ENCODE measurements at places on chromosomes 2 and 18. TPM values are rescaled to one million over a fixed set of nuclear protein-coding genes. Genes with fewer than 3 reads are reported as not detected.

DNA sequence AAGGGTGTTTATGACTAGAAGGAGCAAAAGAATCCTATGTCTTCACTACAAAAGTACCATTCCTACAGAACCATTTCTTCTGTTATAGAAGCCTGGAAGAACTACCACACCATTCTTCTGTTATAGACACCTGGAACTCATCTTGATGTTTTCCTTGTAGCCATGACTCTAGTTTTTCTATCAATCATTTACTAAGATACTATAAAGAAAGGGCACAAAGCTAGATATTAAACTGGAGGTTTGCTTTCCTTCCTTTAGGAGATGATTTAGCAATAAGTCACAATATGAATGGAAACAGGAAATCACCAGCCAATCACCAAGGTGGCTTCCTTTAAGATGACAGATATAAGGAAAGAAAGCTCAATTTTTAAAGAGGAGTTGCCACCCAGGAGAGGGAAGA is 100.3 kb upstream of the NEUROD1 start:
- no peak for DNase-seq

DNA sequence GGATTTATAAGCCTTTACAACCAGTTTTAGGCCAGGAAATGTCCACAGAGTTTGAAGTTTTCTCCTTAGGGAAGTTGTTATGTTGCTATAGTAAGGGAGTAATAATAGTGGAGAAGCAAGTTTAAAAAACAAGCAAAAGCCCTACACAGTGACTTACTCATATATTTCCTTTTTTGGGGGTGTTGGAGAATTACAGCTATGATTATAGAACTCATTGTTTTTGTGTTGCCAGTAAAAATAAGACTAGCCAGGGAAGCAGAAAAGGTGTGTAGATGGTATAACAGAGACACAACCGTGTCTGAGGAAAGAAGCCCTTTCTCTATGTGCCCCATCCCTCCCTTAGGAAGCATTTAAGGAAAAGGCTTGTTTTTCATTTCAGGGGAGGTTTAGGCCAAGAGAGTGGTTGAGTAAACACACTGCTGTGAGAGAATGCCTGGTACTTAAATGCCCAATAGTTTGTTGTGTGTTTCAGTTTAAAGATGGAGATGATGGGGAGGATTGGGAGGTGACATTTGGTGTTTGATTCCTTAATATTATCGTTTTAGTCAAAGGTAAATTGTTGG is 2.3 kb downstream of the VAPA start:
- DNase-seq: no peak

DNA sequence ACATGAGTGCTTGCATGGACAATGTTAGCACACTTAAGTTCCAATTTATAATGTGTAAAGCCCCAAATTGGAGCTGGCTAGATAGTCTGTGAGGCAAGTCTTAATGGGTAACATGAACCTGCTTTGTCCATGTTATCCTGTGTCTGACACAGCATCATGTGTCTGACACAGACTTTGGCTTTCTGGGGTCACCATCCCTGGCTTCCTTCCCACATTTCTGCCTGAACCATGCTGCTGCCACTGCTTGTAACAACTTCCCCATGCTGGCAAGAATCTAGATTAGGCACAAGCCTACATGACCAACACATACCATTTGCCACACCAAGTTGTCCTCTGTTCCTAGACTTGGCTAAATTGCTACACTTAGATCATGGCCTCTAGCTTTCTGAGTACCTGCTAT is 49.8 kb upstream of the ZBTB7C start:
- no peak for DNase-seq

GRCh38 chr18:76435316-76435989 is 59.6 kb downstream of the ZNF516 start:
- no peak for DNase-seq

DNA sequence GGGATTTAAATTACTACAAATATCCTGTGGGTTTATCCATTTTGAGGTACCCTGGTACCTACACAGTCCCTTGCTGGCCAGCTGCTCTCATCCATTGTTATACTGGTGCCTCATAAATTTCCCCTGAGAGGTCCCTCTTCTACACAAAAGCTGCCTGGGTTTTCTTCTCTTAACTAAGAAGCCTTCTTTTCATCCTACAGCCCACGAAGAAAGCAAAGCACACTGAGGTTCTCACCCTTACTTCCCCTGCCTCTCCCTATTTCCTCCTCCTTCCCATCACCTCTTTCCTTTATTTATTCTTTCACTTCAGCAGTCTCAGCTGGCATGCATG is 154.9 kb downstream of the CSRNP3 start:
- no peak for DNase-seq

GRCh38 chr2:236980961-236981360 is 104.7 kb upstream of the COPS8 start:
- DNase-seq: no peak

DNA sequence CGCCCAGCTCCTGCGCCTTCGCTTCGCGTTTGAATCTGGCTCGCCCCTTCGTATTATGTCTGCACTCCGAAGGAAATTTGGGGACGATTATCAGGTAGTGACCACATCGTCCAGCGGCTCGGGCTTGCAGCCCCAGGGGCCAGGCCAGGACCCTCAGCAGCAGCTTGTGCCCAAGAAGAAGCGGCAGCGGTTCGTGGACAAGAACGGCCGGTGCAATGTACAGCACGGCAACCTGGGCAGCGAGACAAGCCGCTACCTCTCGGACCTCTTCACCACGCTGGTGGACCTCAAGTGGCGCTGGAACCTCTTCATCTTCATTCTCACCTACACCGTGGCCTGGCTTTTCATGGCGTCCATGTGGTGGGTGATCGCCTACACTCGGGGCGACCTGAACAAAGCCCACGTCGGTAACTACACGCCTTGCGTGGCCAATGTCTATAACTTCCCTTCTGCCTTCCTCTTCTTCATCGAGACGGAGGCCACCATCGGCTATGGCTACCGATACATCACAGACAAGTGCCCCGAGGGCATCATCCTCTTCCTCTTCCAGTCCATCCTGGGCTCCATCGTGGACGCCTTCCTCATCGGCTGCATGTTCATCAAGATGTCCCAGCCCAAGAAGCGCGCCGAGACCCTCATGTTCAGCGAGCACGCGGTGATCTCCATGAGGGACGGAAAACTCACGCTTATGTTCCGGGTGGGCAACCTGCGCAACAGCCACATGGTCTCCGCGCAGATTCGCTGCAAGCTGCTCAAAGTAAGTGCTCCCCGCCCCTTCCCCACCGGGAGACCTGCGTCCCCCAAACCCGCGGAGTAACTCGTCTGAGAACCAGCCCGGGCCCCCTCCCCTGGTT is 453 bp downstream of the KCNJ3 start:
- DNase-seq: peak; percentile 21

DNA sequence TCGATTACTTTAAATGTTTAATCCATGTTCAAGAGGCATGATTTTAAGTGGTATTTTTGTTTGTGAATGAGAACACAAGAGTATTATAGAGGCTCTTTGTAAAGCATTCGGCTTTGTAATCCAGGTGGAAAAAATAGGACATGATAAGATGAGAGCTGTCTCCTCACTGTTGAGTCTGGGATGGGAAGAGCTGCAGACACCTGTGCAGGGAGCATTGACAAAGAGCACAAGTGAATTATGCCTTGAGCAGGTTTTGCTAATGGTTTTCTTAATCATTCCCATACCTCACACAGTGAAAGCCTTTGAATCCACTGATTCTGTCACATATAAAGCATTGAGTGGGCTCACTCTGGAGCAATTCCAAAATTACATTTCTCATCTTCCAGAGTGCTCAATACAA is 9.6 kb downstream of the COL6A3 start:
- no peak for DNase-seq

DNA sequence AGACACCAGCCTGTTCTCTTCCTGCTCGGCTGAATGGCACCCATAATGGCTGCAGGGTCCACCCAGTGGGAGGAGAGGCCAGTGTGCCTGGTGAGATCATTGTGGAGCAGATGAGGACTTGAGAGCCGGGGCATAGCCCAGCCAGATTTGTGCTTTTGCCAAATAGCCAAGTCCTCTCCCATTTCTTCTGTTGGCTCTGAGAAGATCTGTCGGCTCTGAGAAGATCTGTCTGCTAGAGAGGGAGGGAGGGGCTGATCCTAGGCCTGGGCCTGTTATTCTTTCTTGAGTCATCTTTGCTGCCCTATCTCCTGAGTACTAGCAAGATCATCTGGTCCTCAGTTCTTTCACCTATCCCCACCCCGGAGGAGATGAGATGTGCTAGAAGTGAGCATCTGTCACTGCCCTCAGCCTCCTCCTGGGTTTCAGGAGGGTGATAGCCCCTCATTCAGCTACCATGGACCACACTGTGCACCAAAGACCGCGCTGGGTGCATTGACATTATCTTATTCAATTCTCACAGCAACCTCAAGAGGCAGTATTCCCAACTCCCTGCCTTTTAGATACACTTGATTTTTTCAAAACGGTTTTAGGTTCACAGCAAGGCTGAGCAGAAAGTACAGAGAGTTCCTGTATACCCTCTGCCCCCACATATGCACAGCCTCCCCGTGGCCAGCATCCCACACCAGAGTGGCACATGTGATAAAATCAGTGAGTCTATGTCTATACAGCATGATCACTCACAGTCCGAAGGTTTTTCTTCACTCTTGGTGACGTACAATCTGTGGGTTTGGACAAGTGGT is 98.6 kb downstream of the CAPN13 start:
- peak; percentile 28 for DNase-seq

- no peak for DNase-seq
Measured at GRCh38 chr18:13366131-13366530, 147.6 kb downstream of the LDLRAD4 start.

GRCh38 chr2:153880926-153881325 is 9.2 kb downstream of the GALNT13 start:
- no peak for DNase-seq

GRCh38 chr2:222212571-222212970 is 86.2 kb downstream of the PAX3 start:
- DNase-seq: no peak

DNA sequence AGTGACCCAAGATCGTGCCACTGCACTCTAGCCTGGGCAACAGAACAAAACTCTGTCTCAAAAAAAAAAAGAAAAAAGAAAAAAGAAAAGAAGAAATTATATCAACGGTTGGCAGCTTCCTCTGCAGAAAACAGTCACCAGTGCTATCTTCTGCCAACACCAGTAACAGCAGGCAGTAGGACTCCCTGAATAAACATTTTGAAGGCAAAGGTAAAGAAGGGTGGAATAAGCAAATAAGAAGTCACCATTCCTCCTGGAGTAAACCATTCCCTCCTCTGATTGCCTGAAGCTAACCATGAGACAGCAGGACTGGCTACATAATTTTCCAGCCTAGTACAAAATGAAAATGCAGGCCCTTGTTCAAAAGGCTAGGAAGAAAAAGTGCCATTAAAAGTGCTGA is 9.0 kb upstream of the RNF103 start:
- peak; percentile 19 for DNase-seq

- no peak for DNase-seq
Measured at GRCh38 chr2:208645226-208645625, 238.6 kb downstream of the PTH2R start.

DNA sequence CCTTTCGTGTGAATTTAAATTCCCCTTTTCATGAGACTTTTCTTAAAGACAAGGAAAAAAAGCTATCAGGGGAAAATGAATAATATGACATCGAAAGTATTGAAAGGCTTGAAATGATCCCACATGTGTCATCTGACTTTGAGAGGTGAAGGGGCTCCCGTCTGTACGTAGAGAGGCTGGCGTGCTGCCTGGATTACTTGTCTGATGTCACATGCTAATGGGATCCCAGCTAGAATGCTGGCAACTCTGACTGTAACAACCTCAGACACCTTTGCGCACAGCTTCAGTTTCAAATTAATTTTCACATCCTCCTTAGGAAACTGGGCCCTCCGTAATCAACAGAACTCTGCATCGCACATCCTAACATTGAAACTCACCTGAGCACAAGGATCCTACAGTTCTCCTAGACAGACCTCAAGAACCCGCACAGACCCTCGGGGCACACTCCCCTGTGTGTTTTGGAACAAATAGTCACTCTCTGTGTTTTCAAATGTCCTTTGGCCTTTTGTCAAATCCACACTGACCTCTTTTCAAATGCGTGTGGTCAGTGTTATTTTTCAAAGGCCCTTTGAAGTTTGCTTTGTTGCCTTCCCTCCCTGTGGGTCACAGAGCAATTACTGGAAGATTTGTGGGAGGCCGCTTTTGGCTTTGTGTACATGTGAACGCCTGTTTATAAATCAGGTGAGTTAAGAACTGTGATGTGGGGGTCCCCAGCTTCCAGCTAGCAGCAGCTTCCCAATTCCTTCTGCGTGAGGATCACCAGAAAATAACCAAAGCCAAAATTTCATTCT is 65.9 kb downstream of the IL1R2 start:
- no peak for DNase-seq

DNA sequence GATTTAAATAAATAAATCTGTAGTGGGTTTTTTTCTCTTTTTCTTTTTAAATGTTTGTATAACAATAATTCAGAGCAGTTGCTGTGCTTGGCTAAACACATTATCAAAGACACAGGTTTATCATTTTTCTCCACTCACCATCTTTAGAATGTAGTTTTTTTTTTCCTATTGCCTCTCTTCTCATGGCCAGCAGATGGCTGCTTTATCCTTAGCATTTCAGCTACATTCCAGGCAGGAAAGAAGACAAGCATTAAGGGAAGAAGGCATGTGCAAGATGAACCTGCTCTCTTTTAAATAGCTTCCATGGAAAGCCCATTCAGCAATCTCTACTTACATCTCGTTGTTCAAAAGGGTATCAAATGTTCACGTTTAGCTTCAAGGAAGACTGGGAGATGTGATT is 42.6 kb downstream of the ARHGAP15 start:
- DNase-seq: no peak

DNA sequence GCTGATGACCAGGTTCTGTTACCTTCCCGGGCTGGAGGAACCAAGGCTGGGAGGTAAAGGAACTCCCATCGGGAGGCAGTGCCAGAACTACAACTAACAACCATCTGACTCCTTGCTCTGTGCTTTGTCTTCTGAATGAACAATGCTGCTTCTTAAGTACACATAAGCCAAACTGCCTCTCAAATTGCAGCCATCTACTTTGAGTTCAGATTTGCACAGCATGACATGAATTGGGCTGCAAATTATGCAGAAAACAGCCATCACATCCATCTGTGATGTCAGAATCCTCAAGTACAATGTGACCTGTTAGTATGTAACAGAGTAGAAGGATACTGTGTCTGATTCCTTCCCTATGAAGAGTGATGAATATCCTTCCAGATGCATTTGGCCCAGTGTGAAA is 290.6 kb downstream of the ZNF521 start:
- no peak for DNase-seq

The GEN1 gene
- total RNA-seq: 4.0 TPM

The AMER3 gene
- under 0.01 TPM for total RNA-seq

The IL1R2 gene
- total RNA-seq: not detected

The SLC11A1 gene
- 3.8 TPM for total RNA-seq

The ALK gene
- under 0.01 TPM for total RNA-seq

The FMNL2 gene
- total RNA-seq: 0.54 TPM

The CCDC148 gene
- total RNA-seq: not detected

Measured in hematopoietic multipotent progenitor cell (in vitro differentiated cells).